ENCODE measurements at places on chromosomes 2 and 18.

GRCh38 chr2:16649353-16650286 is 16.0 kb downstream of the CYRIA start:
- DNase-seq, result no peak

GRCh38 chr2:76639171-76639680 is 883.0 kb downstream of the LRRTM4 start:
- DNase-seq, result no peak

DNA sequence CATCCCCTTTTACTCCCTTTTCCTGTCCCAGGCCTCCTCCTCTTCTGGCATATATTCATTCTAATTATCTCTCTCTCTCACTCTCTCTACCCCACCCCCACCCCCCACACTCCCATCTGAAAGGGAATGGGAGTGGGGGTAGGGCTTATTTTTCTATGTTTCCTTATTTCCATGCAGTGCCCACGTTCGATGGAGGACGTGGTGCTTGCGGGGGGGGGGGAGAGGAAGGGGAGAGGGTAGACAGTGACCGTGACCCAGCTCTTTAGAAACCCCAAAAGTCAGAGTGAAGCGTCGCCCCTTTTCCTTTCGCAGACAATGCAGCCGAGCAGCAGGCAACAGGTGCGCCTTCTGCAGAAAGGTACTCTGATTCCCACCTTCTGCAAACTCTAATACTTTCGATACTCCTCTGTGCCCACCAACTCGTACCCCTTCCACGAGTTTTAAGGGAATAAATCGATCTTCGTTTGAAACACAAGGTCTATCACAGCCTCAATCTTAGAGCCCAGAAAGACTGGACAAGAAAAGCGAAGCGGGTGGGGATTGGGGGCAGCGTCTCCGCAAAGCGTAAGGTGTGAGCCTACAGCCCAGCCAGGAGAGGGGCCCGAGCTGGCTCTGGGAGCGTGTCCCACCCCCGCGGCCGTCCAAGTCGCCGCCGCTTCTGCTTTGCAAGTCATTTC is 891 bp upstream of the NR4A2 start:
- no peak for DNase-seq

GRCh38 chr2:44938287-44939105 is 3.0 kb upstream of the SIX3 start:
- DNase-seq, result no peak

DNA sequence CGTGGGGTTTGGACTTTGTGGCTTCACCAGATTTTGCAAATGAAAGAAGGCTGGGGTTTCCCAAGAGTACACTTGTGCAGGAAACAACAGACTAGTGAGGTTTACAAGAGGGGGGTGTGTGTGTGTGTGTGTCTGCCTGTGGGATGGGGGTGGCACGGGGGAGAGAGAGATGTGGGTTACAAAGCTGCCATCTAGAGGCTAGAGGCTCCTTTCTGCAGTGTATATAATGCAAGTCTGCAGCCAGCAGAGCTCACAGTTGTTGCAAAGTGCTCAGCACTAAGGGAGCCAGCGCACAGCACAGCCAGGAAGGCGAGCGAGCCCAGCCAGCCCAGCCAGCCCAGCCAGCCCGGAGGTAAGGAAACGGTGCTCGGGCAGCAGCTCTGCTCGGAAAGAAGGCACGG is at the start of gene ACKR3:
Gene ACKR3, plus strand, starts transcription at position 253 of the 401 bp plus-strand sequence. CDS start 10,641 bp downstream, outside the sequence.
- DNase-seq, result peak; percentile 5

DNA sequence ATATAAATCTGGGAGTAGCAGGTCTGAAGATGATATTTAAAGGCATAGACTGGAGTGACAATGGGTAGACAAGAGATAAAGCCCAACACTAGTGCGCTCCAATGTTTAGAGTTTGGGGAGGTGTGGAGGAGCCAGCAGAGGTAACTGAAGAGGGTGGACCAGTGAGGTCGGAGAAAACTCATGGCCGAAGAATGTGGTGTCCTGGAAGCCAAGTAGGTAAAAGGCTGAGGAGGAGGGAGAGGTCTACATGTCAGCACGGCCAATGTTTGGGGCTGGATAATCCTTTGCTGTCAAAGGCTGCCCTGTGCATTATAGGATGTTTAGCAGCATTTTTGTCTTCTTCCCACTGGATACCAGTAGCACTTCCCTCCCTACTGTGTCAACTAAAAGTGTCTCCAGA is 78.8 kb upstream of the KCNE4 start:
- no peak for DNase-seq

DNA sequence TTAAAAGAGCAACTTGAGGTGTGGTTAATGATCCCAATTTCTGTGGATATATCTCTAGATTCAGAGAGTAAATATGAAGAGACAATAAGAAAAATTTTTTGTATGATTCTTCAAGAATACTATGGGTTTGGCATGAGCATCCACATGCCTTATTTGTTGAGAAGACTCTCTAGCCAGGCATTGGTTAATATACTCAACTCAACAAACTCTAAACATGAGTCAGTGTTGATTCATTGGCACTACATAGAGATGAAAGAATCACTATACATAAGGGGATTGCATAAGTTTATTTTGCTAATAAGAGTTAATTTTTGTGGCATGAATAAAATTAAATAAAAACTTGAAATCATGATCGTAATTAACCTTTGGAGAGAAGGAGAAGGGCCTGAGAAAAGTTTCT is 930.2 kb upstream of the LRRTM1 start:
- no peak for DNase-seq

DNA sequence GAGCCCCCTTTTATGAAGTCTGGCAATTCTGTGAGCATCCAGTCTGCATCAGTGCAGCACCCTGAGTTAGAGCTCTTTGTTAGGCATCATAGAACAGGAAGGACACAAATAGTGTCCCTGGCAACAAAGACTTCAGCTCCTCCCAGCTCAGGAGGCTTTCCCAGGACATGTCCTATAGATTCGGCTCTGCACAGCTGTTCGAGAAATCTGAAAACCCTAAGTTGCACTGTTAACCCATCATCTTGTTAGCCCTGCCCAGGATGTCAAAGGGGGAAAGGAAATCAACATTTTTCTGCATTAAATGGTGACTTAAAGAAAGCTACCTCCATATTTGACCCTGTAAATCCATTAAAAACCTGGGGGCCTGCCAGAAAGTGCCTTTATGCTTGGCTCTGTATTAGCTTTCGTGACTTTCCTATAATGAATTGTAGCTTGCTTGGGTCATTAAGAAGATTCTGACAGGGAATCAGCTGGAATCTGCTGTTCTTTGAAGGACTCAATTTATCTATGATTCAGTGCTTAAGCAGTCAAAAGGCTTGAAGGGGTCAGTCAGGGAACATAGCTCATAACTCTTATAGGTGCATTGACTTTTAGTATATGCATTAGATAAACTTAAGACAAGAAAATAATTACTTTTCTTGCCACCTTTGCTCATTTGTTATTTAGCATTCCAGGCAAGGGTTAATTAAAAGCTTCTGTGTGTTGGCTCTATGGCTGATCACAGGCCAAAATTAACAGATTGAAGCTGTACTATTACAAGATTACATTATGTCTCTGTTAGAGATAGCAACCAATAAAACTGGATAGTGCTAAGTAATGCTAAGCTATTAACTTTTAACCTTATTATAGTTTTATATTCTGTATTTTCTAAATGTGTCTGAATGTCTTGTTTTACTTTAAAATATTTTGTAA is 20.6 kb downstream of the ERMN start:
- DNase-seq, result peak; percentile 63

GRCh38 chr2:240572141-240573031 is 4.1 kb downstream of the RNPEPL1 start:
- no peak for DNase-seq

GRCh38 chr2:97707362-97708047 is 5.9 kb upstream of the ZAP70 start:
- no peak for DNase-seq

DNA sequence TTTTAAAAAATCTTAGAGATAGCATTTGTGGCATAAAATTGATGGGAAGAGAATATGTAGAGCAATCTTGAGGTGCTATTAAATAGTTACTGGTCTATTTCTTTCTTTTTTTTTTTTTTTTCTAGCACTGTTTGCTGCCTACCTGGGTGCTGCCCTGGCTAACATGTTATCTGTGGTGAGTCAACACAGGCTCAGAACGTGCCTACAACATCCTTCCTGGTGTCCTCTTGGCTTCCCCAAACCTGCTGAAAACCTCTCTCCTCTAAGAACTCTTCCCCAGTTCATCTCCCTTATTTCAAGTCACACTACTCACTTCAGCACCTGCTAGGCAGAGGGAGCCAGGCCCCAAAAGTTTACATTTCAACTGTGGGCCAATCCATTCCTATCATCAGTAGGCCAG is 45.1 kb upstream of the SLC14A1 start:
- DNase-seq, result no peak
